Stimulated activated CD8-positive, alpha-beta memory T cell treated with anti-CD3 and anti-CD28 coated beads, Interleukin-4, amount 100 ng/mL, for 1 hour (primary cell): ENCODE measurements at places on chromosomes 12 and 14.

GRCh38 chr14:67763158-67763822, 53.1 kb downstream of the ZFYVE26 start:
- no peak for DNase-seq

GRCh38 chr14:32724867-32725471, 213.7 kb upstream of the NPAS3 start:
- DNase-seq, result no peak

DNA sequence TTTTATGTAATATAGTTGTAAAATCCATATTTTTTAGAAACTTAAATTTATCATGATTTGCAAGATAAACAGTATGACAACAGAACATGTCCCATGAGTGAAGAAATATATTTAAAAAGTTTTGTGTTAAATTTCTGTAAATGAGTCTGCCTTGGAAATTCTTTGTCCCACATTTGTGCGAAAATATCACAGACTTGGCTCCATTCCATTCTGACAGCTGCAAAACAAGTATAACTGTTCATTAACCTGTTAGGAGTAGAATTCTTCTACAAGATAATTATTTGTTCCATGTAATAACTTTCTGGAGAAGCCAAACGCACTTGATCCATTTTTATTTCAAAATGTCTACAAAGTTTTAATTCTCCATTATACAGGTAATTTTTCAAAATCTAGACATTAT, 37.9 kb downstream of the MDM1 start:
- no peak for DNase-seq

DNA sequence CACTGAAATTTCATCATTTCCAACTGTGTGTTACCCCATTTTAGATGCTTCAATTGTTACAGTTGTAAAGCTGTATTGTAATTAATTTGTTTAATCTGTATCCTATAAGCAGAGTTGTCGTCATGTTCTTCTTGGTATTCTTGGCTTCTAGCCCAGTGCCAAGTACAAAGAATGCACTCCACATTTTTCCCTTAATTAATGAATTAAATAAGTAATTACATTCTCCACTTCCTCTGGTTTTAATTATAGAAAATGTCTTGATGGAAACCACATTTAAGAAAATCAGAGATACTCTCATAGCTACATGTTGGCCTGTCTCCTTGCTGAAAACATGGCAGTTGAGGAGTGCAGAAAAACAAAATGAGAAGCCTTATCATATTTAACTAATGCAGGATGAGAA, 746 bp downstream of the DNAI7 start:
- DNase-seq, result no peak

DNA sequence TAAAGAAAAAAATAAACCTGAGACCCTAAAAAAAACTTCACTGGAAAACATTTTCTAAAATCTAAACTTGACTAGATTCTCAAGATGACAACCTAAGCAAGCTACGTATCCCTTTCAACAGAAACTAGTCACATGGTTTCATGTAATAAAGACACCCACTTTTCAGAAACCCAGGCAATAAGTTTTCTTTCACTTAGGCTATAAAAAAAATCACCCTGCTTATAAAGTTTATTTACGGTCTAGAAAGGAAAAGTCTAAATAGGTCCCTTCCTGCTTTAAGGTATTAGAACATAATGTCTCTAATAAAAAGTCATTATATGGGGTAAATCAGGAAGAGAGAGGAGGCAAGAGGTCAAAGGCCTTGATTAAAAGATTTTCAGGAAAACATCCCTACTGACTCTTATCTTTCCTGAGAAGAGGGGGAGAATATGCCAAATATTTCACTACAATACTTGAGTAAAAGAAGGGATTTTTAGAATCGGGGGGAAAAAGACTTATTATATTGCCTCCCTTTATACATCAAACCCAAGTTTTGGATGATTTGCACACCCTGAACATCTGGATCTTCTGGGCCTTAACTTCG, 9.5 kb downstream of the CLIP1 start:
- DNase-seq, result no peak

DNA sequence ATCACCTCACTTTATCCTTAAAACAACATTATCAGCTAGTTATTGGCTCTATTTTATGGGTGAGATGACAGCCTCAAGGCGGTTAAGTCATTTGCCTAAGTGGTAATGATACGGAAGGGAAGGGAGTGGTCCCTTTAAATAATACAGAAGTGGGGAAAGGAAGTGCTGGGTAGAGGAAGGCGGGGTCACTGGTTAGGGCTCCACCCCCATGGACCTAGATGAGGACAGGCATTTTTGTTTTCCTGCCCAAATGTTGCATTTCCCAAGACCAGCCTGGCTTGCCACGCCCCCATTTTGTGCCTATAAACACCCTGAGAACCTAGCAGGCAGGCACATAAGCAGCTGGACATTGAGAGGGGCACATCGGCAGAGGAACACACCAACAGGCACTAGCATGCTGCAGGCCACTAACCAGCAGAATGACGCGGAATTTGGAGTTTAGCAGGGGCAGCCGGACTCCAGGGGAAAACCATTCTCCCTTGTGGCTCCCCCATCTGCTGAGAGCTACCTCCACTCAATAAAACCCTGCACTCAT, 100.9 kb downstream of the EPS8 start:
- no peak for DNase-seq

- DNase-seq, result no peak
Observed at GRCh38 chr12:29270446-29270845, 110.5 kb downstream of the ERGIC2 start.

DNA sequence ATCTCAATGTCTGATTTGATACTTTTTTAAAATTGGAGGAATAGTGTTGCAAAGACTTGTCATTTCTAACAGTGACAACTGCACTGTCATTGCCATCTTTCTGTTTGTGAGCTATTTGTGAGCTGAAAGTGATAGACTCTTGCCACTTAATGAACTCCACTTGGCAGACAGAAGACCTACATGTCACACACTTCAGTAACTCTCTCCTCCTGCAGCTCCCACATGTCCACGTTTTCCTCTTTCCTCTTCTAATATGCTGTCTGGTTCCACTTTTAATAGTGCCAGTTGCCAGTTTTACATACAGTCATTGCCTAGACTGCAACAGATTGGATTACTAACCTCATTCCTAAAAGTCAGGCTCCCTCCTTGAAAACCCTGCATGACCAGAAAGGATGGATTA, 121.5 kb downstream of the CAPZA3 start:
- DNase-seq, result no peak

DNA sequence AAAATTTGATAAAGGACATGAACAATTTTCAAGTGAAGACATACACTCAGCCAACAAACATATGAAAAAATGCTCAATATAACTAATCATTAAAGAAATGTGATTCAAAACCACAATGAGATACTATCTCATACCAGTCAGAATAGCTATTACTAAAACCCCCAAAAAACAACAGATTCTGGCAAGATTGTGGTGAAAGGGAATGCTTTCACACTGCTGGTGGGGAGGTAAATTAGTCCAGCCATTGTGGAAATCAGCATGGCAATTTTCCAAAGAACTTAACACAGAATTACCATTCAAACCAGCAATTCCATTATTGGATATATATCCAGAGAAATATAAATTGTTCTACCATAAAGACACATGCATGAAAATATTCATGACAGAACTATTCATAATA, 18.7 kb upstream of the TAS2R14 start:
- no peak for DNase-seq

GRCh38 chr12:98893126-98893674, 248.1 kb downstream of the APAF1 start:
- no peak for DNase-seq

- no peak for DNase-seq
Observed at GRCh38 chr12:52035926-52036325, 15.3 kb upstream of the NR4A1 start.
